Osteocyte (in vitro differentiated cells): ENCODE measurements at places on chromosomes 3 and 15. TPM values are rescaled to one million over a fixed set of nuclear protein-coding genes. Genes with fewer than 3 reads are reported as not detected.
A peak's percentile ranks its signal among the peaks of the same experiment; 100 is the strongest.

DNA sequence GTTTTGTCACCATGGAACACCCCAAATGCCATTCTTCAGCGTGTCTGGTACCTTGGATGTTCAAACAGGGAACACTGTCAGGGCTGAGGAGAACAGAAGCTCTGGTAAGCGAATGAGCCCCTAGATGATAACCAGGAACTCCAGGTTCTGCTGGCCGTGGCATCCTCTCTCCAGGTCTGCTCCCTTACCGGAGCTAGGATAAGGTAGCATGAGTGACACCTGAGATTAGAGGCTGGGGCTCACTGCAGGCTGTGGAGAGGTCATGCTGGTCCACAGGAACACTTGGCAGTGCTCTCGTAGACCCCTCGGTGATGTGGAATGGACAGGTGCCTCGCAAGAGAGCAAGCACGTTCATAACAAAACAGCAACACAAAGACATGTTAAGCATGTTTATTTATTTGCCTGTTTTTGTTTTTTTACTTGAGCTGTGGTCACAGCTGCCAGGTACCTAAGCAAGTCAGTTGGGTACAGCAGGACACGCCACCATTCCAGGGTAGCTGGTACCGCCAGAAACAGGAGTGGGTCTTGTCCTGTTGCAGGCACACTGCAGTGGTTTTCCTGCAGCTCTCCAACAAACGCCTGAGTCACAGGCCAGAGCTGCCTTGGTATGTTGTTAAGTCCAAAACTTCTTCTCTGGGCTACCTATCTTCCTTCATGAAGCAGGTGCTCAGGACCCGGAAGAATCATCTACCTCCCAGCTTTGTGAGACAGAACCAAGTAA lies 4.6 kb downstream of the RBM15B start:
- H3K4me3 ChIP-seq: no peak overlapping the region
- DNase-seq: no peak
- no peak overlapping the region for H3K27ac ChIP-seq
- peaks cover 27% of the 10 kb centered on the region for H3K36me3 ChIP-seq
- H3K27me3 ChIP-seq: no peaks in the 10 kb centered on the region

IGDCC3 gene
- total RNA-seq: 0.16 and 0.48 TPM in 2 replicates

GRK7 gene
- not detected in 2 replicates for total RNA-seq

DNA sequence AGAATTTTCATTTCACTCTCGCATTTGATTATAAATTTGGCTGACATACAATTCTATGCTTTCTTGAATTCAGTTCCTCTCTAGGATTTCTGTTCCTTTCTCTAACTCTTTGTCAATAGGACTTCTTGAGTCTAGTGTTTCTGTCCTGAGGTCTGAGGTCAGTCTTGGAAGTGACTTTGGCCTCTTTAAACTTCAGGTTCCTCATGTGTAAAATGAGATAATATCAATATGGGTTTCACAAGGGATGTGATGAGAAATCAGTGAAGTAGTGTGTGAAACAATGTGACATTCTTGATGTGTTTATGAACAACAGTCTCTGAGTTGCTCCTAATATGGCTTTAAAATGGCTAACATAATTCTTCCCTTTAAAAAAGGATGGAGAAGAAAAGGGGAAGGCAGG lies 92.2 kb downstream of the SV2B start:
- H3K4me3 ChIP-seq: no peak overlapping the region
- no peaks in the 10 kb centered on the region for H3K27me3 ChIP-seq
- no peaks in the 10 kb centered on the region for H3K36me3 ChIP-seq
- H3K27ac ChIP-seq: no peak overlapping the region
- no peaks in the 10 kb centered on the region for H3K4me1 ChIP-seq

EMC7 gene
- 84.9 and 89.9 TPM in 2 replicates for total RNA-seq

SCAANT1 gene
- not detected in 2 replicates for total RNA-seq

GRCh38 chr3:53845881-53846133 lies 412 bp downstream of the CHDH start:
- H3K4me3 ChIP-seq: peak overlapping the region; percentile 76
- H3K27ac ChIP-seq: no peak overlapping the region
- H3K4me1 ChIP-seq: peaks cover 5% of the 10 kb centered on the region
